ENCODE measurements at places on chromosomes 12 and 14.

- no peak for DNase-seq
These were observed 11.5 kb downstream of the FICD start for GRCh38 chr12:108526482-108527165.

DNA sequence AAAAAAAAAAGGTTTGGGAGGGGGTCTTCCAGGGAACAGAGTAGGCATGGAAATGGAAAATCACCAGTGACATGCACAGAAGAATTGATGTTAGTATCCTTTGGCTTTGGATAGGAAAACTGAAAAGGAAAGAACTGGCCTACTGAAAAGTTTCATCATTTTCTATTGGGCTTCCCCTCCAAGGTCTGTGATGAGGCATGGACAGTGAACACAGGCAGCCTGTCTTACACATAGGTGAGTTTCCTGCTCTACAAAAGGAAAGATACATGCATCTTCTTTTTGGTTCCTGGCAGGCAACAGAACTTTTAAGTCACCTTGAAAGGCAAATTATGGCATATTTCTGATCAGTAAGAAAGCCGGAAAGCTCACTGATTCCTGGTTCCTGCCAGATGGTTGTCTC is 5.8 kb downstream of the BMAL2 start:
- DNase-seq, result no peak

DNA sequence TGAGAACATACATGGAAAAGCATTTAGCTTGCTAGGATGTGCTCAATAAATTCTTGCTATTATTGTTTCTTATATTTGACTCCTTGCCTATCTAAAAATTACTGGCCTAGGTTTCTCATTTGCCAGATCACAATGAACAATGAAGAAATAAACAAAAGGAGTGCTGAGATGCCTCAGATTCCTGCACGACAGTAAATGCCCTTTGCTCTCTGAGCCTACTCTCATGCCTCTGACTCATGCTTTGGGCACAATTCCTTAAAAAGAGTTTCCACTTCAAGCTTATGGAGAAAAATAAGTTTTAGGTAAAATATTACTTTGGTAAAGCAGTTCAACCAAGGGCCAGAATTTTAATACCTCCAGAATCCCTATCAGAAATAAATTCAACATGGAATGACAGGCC is 30.9 kb downstream of the GRIN2B start:
- no peak for DNase-seq

GRCh38 chr14:79967453-79967852 is 243.9 kb downstream of the DIO2 start:
- DNase-seq, result no peak
